ENCODE measurements at places on chromosomes 11 and 22.
A peak's percentile ranks its signal among the peaks of the same experiment; 100 is the strongest.

- DNase-seq = no peak
Observed at GRCh38 chr11:7872890-7873289, 58.2 kb downstream of the OR10A6 start.

- DNase-seq = peak; percentile 49
Observed at GRCh38 chr22:50252082-50253045, 1.3 kb upstream of the HDAC10 start.

- DNase-seq = no peak
Observed at GRCh38 chr11:69320756-69321741, 27.1 kb downstream of the MYEOV start.

DNA sequence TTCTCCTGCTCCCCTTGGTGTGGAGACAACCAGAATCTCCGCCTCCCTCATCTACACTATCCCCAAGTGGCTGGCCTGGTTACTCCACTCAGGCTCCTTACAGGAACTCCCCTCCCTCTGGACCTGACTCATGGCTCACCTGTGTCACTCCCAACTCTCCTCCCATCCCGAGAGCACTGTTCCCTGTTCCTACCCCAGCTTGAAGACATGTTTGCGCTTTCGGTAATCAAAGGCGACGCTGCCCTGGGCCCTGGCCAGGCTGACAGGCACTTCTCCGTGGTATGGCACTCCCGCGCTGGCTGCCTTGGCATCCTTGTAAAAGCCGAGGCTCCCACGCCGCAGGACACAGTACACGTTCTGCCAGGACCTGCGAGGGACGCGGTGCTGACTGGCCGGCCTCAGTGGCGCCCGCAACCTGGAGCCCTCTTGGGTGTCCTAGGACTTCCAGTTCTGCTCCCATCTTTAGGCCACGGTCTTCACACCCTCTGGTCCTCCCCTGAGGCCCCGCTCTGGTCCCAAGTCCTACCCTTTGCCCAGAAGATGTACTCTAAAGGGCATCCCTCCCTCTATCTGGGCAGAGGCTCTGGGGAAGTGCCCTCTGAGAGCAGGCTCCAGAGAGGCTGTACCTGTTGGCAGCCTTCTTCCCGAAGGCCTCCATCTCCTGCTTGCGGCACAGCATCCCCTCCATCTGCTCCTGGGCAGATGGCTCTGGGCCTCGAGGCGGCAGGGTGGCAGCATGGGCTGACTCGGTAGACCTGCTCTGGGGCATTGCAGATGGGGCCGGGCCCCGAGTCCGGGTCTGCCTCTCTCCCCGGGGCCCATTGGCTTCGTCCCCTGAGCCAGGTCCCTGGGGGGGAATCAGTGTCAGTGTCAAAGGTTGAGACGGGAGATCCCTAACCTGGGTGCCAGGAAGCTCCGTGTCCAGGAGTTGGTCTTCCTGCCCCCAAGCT is 9.4 kb upstream of the RBM4B start:
- DNase-seq = no peak

DNA sequence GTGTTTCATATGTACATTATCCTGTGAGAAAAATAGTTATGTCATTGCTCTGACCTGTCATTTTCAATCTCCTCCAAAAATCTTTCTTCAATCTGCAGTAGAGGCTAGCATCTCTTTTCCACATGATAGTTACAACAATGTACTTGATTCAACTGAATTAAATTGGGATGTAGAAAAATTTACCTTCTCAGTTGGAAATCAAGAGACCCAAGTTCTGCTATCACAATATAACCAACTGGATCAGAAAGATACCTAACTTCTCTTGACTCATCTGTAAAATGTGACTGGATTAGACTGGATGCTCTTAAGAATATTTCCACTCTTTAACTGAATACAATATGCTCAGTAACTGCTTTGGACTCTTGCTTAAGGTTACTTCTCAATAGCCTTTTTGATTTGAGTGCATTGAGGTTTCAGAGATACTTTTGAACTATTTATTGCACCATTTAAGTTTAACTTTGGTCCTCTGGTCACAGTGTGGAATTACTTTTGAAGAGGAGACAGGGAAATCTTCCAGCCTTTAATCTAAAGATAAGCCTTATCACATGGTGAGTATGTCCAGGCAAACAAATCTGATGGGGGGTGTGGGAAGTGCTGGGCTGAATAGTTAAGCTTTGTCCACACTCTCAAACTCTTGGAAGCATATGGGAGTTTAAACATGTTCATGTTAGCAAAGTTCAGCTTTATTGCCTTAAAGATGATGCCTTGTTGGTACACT is 82.3 kb downstream of the YAP1 start:
- no peak for DNase-seq

- DNase-seq = no peak
Observed at GRCh38 chr11:15758857-15759465, 597.4 kb downstream of the SOX6 start.

GRCh38 chr11:121864660-121865059 is 251.4 kb downstream of the BLID start:
- no peak for DNase-seq

GRCh38 chr11:38182126-38182866 is 1584.3 kb upstream of the RAG2 start:
- no peak for DNase-seq

- DNase-seq = no peak
Observed at GRCh38 chr22:19597399-19597735, 73.2 kb upstream of the CLDN5 start.

DNA sequence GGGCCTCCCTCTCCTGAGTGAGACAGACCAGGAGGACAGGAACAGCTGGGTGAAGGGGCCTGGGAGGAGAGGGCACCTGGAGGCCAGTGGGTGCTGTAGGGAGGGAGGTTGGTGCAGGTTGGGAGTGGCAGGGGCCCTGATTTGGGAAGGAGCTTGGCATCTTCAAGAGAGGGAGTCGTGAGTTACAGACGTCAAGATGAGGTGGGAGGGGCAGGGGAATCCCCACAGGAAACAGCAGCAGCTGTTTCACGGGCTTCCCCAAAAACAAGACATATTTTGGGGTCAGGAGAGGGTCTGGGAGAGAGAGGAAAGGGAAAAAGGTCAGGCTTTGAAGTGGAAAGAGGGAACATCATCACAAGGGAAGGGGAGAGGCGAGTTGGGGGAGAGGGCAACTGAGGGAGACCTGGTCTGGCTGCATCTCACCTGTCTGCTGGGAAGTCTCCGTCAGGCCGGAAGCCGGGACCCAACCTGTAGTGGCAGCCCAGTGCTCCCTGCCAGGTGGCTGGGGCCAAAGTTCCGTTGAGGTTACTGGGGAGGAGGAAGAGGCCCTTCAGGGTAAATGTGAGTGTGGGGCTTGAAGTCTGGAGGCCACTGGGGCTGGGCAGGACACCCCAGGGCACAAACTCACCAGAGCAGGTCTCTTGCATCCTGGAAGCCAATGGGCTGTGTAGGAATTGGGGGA is 4.4 kb downstream of the NAALADL1 start:
- DNase-seq = no peak

DNA sequence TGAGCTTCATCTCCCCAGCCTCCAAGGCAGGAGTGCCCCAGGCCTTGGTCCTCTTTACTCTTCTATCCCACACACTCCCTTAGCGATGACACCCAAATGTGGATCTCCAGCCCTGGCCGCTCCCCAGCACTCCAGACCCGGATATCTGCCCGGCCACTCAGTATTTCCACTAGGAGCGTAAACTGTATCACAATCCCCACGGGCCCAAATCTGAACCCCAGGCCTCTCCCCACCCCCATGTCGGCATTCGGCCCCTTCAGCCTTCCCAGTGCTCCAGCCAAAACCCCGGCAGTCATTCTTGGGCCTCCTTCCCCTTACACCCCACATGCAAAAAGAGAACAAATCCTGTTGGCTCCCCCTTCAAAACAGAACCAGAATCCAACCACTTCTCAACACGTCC is 20.8 kb downstream of the WNT11 start:
- DNase-seq = no peak

DNA sequence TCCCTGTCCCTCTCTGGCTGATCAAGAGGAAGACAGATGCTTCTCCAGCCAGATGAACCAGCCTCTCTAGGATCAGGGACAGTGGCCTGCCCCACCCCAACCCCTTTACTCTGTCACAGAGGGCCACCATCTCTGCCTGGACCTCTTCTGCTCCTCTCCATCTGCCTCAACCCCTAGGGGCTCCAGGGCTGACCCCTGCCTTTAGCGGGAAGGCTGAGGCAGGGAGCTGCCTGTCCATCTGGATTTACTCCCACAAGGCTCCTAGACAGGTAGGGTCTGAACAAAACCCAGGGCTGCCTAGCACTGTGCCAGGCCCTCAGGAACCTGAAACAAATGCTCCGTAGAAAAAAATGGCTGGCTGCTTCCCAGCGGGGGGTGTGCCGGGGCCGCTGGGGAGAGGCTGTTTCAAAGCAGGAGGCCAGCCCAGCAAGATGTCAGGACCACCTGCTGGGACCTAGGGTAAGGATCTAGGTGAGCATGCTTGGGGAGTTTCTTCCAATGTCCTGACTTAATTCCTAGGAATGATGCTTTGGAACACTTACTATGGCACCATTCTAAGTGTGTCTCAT is 3.2 kb downstream of the CHST1 start:
- DNase-seq = no peak

- no peak for DNase-seq
Observed at GRCh38 chr11:35144136-35144741, 5.3 kb downstream of the CD44 start.

GRCh38 chr22:38455530-38456271 is 702 bp upstream of the KCNJ4 start:
- DNase-seq = no peak

DNA sequence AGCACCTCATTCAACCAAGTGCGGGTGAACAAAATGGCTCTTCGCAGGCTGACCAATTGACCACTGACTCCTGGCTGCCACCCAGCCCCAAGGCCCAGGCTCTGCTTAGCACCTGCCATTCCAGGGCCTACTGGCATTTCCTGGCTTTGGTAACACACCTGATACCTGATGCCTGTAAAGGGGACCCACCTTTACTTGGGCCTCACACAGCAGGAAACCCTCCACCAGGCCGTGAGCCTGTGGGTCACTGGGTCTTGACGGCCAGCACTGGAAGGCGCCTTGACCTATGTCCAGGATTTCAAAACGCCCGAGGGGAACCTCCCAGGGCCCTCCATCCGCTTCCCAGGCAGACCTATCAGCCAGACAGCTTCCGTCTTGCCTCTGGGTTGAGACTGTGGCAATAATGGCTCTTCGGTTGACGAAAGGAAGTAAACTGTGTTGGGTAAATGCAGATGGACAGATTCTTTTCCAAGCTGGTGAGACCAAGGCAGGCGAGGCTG is 16.8 kb upstream of the TMEM184B start:
- DNase-seq = no peak

DNA sequence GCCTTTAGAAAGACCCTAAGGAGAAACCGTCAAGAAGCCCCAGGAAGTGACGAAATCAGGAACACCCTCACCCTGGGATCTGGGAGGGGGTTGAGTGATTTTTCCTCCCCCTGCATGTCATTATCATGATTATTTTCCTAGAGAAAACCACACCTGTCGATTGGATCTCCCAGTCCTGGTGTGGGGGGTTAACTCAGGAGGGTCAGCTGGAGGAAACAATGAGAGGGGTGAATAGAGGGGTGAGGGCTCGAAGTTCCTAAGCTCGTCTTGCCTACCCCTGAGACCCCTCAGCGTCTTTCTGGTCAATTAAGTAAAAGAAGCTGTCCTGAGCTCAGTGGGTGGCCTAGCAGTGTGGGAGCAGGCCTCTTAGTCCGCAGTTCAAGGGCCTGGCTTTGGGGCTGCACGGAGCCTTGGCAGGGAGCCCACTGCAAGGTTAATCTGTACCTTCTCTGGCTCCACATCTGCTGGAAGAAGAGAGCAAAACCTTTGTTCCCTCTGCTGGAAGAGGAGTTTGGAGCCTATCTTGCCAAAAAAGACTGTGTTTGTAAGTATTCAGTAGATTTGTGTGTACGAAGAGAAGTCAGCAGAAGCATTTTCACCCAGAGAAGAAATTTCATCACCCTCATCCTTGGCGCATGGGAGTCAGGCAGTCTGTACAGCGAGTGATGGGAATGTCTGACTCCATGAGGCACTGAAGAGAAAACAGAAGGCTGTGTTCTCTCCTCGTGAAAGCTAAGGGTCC is 34.2 kb upstream of the FTH1 start:
- no peak for DNase-seq

DNA sequence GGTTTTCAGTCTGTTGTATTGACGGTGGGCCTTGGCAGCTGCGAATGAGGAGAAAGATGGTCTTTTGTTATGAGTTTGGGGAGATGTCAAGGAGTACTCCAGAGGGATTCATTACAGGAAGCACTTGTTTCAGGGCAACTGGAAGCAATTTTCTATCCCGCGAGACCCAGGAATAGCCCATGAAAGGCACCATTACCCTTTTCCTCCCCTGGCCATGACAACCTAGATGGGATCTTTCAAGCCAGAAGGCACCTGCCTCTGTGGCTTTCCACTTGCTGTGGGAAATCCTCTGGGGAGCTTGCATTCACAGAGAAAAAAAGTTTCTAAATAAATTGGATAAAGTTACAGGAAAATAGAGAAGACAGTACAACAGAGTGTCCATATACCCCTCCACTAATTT is 2.7 kb downstream of the ZNF215 start:
- no peak for DNase-seq

- DNase-seq = no peak
Observed at GRCh38 chr11:88203604-88204003, 28.4 kb upstream of the RAB38 start.

GRCh38 chr11:45141171-45141570 is 5.3 kb upstream of the PRDM11 start:
- DNase-seq = no peak

DNA sequence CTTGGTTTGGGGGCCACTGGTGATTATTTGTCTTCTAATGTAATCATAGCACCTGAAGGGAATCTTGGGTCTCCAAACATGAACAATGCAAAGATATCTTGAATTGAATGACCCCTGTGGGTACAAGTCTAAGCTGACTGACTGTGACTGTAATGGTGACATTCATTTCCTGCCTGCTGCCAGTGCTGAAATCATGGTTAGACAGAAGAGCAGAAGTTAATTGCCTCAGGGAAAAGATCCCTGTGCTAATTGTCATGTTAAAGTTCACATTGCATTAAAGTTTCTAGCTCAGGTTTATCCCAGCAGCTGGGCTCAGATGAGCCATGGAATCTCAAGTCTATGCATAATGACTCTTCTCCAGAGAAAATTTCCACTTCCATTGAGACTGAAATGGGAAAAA is 772.0 kb downstream of the ETS1 start:
- no peak for DNase-seq

DNA sequence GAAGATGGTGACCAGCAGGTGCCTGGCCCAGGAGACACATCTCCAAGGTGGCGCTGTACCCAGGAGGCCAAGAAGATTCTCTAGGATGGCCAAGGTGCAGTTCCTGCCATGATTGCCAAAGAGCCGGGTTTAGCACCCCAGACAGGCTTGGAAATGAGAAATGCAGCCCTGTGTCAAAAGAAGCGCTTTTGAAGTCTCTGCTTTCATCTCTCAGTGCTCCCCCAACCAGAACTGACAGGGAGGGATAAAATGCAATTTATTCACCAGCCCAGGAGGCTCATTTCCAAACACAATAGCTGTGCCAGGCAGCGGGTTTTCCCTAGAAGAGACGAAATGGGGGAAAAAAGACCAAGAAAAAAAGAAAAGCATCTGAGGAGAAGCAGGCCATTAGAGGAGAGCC is 195.9 kb upstream of the NCAM1 start:
- DNase-seq = no peak

GRCh38 chr11:123525511-123525918 is 95.4 kb downstream of the GRAMD1B start:
- no peak for DNase-seq

All from erythroblast (primary cell).